ENCODE measurements at places on chromosomes 4 and X.

DNA sequence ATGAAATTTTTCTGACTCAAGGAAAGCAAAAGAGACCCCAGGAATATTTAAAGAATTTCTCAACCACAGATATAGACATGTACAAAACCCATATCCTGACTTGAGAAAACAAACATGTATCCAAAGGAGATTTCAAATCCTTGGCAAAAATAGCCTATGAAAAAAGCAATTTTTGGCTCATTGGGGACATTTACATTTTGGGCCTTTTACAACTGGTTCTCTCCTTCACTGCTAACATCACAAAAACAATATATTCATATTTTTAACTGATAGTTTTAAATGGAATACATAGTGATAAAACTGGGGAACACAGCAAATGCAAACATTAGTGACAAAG is 65.0 kb downstream of the SH3RF1 start:
- DNase-seq: no peak

DNA sequence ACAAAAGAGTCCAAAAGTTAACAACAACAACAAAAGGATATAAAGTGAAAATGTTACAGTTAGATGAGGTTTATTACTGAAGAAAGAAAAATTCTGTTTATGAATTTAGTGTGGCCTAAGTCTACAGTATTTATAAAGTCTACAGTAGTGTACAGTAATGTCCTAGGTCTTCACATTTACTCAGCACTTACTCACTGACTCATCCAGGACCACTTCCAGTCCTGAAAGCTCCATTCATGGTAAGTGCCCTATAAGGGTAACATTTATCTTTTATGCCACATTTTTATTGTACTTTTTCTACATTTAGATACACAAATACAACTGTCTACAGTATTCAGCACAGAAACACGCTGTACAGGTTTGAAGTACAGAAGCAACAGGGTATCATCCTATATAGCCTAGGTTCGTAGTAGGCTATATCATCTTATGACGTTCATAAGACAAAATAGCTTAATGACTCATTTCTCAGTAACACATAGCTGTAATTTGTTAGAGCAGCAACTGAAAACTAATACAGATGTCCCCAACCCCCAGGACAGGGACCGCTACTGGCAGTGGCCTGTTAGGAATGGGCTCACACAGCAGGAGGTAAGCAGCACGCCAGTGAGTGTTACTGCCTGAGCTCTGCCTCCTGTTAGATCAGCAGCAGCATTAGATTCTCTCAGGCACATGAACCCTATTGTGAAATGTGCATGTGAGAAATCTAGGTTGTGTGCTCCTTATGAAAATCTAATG is 61.3 kb downstream of the CENPC start:
- no peak for DNase-seq

DNA sequence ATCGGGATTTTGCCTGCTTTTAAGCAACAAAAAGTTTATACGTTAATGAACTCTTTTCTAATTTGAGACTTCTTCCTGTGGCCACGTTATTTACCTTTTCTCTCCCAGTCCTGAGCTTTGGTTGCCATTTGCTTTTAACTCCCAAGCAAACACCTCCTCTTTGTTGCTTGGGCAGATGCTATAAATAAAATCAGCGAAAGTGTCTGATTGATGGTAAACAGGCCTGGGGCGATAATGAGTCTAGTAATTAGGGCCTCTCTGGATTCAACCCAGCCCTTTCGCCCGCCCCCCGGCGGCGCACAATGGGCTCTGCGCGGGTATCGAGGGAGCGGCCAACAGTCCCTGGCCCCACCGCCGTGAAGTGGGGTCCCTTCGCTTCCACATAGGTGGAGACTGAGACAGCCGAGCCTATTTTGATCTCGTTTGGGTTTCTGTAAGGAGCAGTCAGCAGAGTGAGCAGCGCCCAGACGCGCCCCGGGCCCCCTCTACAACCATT is 790 bp downstream of the CLGN start:
- no peak for DNase-seq

GRCh38 chrX:31099536-31100090 is 27.8 kb upstream of the FTHL17 start:
- peak; percentile 48 for DNase-seq

GRCh38 chrX:133495464-133496391 is 80.4 kb upstream of the GPC4 start:
- DNase-seq: no peak

DNA sequence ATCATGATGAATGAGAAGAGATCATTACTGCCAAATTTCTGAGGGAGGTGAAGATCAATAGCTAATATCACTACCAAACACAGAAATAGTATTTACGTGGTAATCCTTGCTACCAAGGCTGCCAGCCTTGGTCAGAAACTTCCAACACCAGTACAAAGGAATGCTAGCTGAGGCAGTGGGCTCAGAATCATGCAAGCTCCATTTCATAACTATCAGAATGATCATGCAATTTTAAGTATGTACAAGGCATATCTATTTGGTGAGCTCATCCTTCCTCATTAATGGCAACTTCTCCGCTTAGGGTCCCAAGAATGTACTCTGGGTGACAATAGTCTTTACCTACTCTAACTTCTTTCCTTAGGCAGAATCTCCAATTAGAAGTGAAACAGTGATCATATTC is 135.0 kb downstream of the GPC3 start:
- DNase-seq: no peak

GRCh38 chr4:186486172-186486571 is 69.2 kb downstream of the MTNR1A start:
- no peak for DNase-seq

- no peak for DNase-seq
Measured at GRCh38 chr4:5918331-5918985, 25.6 kb upstream of the CRMP1 start.

DNA sequence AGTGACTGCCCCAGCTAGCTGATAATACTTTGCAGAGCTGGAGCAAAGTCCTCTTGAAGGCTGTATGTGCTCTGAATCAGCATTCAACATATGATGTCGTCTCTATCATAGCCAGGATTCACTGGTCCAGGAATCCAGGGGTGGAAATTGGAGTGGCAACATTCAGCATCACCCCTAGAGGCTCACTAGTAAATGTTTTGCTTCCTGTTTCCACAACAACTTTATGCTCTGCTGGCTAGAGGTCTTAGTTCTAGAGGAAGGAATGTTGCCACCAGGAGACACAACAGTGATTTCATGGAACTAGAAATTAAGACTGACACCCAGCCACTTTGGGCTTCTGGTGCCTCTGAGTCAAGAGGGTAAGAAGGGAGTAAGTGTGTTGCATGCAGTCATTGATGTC is 11.3 kb downstream of the MAGEA1 start:
- DNase-seq: no peak

DNA sequence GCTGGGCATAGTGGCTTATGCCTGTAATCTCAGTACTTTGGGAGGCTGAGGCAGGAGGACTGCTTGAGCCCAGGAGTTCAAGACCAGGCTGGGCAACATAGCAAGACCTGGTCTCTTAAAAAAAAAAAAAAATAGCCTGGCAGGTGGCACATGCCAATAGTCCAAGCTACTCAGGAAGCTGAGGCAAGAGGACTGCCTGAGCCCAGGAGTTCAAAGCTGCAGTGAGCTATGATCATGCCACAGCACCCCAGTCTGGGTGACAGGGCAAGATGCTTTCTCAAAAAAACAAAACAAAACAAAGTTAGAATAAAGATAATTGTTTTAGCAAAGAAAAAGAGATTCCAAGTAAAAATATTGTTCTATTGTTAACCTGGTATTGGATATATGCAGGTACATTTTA is 75.0 kb downstream of the LRBA start:
- no peak for DNase-seq

DNA sequence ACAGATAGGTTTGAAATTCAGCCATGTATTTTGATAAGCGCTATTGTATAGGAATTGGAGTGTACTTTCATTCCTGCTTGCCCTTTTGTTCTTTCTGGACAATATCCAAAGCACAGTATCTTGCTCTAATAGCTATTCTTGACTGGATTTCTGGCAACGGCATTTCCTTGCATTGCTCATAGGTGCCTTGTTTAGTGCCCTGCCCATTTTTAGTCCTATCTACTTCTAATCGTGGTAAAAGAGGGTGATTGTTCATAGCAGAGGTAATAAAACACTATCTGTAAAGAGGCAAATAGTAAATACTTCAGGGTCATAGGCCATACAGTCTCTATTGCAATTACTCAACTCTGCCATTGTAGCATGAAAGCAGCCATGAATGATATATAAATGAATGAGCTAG is 155.9 kb downstream of the IL1RAPL2 start:
- DNase-seq: no peak

- no peak for DNase-seq
Measured at GRCh38 chr4:184166736-184167135, 50.9 kb downstream of the ENPP6 start.

DNA sequence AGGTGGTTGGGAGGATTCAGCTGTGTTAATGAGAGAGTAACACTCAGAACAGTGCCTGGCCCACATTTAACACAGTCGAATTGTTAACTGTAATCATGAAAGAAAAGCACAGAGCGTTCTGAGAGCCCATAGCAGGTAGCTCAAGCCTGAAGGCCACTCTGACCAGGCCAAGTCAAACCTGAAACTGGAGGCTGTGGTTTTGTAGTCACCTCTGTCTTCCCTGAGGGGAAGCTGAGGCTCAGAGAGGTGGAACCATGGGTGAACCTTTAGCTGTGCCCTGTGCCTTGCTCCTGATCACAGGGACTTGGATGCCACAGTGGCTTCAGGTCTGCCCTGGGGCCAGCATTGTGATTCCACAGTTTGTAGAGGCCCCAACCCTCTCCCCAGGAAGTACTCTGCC is 16.6 kb upstream of the UBA1 start:
- DNase-seq: no peak

- DNase-seq: no peak
Measured at GRCh38 chr4:182903013-182903412, 14.2 kb downstream of the DCTD start.

- DNase-seq: no peak
Measured at GRCh38 chrX:112512509-112512908, 167.2 kb downstream of the LHFPL1 start.

GRCh38 chr4:134200811-134201215 is 776 bp downstream of the PABPC4L start:
- DNase-seq: no peak

DNA sequence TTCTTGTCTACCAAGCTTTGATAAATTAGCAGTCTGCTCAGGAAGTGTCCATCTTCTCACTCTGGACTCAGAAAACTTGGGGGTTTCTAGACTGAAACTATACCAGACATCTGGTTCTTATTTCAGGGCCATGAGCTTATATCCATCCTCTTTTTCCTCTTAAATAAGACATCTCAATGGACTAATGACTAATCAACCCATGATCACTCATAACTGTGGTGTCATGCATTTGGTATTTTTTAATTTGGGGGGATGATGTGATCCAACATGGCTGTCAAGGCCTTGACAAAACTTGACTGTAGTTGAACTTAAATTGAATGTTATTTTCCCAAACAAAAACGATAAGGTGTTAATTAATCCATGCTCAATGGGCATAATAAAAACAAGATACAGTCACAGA is 87.8 kb downstream of the GPRASP3 start:
- DNase-seq: no peak

- no peak for DNase-seq
Measured at GRCh38 chr4:155120536-155120935, 87.9 kb upstream of the NPY2R start.

- no peak for DNase-seq
Measured at GRCh38 chr4:90209922-90210321, 82.7 kb downstream of the CCSER1 start.

GRCh38 chr4:164997941-164998340 is 20.5 kb upstream of the TRIM61 start:
- no peak for DNase-seq

- peak; percentile 9 for DNase-seq
Measured at GRCh38 chr4:140568507-140569306, at the start of gene UCP1. UCP1 (minus strand) TSS chr4:140568961; CDS start chr4:140568729, 232 bp downstream.

GRCh38 chr4:173257732-173258717 is 76.1 kb downstream of the HMGB2 start:
- peak; percentile 55 for DNase-seq

- no peak for DNase-seq
Measured at GRCh38 chr4:111635646-111636045, 509.6 kb upstream of the FAM241A start.

GRCh38 chr4:73662709-73663546 is 42.7 kb upstream of the RASSF6 start:
- DNase-seq: no peak

DNA sequence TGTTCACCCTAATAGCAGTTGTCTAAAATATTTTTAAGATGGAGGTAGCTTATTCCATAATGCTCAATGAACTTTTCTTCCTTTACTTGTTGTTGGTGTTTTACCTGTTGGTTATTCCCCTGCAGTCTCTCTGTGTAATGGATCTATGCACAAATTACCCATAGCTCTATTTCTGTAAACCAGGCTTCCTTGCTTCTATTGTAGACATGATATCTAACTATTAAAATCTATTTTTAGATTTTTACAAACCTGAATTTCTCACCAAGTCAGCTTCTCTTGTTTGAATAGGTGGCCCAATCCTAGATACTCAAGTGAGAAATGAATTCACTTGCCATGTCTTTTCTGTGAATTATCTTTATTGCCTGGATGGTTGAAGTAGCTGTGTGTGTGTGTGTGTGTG is 24.8 kb downstream of the BMP2K start:
- no peak for DNase-seq

- DNase-seq: no peak
Measured at GRCh38 chr4:137623013-137623412, 90.7 kb upstream of the PCDH18 start.

DNA sequence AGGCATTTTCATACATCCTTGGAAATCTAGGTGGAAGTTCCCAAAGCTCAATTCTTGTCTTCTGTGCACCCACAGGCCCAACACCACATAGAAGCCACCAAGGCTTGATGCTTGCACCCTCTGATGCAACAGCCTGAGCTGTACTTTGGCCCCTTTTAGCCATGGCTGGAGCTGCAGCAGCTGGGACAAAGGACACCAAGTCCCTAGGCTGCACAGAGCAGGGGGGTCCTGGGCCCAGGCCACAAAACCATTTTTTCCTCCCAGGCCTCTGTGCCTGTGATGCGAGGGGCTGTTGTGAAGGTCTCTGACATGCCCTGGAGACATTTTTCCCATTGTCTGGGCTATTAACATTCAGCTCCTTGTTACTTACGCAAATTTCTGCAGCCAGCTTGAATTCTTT is 124.0 kb upstream of the S100G start:
- no peak for DNase-seq
